NCI-H526 (cell line): ENCODE measurements at places on chromosomes 16 and 17.
A peak's percentile ranks its signal among the peaks of the same experiment; 100 is the strongest.

GRCh38 chr16:88295671-88296436 is 86.9 kb upstream of the ZNF469 start:
- DNase-seq: no peak

DNA sequence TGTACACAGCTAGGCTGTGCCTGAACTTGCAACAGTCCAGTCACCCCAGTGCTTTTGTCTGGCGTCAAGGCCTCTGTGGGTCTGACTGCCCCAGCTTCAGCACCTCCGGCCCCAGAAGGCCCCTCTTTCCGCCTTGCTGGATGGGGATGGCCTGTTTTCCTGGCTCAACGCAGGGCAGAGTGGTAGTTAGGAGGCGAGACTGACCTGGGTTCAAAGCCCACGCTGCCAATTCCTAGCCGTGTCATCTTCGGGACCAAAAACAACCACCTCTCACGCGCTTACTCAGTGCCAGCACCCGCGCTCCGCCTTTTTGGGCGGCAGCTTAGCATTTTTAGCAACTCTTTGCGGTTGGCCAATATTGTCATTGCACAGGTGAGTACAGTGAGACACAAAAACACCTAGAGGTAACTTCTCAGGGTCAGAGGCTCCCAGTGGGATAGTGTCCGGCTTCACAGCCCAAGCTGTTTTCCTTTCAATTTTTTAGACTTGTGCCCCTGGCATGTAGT is 4.6 kb downstream of the MYBBP1A start:
- no peak for DNase-seq

- DNase-seq: peak; percentile 1
Measured at GRCh38 chr17:12545877-12546513, 119.7 kb upstream of the MYOCD start.

- DNase-seq: no peak
Measured at GRCh38 chr16:81933361-81933760, 77.9 kb downstream of the SDR42E1 start.

GRCh38 chr16:81790830-81791435 is 11.8 kb downstream of the PLCG2 start:
- no peak for DNase-seq

DNA sequence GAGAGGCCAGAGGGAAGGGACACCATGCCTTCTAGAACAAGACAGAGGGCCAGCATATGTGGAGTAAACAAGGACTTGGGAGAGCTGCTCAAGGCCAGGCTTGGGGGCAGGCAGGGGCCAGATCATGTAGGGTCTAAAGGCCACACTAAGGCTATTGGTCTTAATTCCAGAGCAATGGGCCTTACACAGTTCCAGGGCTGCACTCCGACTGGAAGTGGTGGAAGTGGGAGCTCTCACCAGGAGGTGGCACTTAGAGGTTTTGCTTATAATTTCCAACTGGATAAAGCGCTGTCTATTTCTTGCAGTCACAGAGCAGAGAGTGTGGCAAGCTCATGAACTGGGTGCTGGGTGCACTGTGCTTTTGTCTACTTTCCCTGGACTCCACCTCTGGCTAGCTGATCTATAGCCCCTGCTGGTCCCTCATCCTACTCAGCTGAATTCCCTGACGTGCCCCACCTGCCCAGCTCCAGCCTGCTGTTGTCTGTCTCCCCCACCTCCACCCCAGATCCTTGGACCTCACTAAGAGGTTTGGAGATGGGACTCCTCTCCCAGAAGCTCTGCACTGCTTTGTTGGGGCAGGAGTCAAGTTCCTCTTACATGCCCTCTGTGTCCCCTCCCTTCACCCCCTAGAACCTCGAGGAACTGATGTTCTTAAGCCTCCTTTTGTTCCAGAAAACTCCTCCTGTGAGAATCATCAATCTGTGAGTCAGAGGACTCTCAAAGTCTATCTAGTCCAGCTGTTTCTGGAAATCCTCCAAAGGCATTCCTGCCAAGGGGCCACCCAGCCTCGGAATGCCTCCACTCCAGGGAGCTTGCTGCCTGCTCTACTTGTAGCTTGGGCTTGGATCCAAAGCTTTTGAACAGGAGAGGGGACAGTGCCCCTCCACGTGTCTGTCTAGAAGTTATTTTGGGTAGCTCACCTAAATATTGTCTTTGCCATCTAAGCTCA is 48.1 kb upstream of the KSR1 start:
- DNase-seq: peak; percentile 10

DNA sequence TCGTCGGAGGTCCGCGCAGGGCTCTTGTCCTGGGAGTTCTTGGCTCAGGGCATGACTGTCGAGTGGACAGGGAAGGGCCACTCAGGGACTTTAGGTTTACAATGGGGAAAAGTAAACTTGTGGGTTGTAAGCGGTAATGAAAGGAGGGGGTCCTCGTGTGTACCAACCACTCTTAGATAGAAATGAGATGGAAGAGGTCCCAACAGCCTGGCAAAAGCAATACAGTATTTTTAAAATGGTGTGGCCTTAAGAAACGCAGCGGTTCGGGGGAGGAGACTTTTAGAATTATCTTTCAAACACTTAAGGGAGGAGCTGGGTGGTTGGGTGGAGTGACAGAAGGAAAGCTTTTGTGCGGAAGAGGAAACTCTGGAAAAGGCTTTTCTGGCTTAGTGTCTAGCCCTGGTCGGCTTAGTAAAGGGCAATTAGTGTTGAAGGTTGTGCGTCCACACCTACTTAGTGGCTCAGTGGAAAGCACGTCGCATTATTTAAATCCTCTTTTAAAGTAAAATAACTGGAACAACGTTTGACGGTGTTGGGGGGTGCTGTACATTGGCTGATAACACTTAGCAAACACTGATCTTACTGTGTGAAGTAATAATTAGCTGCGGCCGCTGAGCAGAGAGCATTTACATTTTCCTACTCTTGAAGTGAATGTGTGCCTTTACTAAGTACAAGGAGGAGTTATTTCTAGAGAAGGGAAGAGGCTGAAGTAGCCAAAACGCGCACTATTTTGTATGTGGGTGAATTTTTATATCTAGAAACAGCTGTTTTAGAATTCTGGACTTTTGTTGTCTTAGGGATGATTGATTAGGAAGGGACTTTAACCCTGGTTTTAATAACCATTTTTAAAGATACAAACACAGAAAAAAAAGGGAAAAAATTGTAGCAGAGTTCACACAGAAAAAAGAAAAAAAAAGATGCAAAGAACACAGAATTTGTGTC is 1.0 kb downstream of the WSB1 start:
- DNase-seq: peak; percentile 59

DNA sequence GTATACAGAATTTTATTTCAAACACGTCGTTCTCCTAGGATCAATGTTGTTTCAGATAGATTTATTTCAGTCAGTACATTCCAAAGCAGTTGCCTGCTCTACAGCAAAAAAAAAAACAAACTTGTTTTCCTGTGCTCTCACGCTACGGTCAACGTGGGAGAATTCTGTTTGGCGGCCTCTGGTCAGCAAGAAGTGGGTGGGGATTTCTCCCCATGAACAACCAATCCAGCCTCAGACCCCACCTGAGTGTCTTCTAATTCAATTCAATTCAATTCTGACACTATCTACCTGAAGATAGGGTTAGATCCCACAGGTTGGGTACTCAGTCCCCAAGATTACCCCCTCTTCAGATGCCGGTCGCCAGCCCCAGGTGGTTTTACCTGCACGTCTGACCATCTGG is 22.1 kb downstream of the C17orf58 start:
- DNase-seq: no peak

GRCh38 chr16:24766057-24766456 is 36.6 kb downstream of the TNRC6A start:
- no peak for DNase-seq

DNA sequence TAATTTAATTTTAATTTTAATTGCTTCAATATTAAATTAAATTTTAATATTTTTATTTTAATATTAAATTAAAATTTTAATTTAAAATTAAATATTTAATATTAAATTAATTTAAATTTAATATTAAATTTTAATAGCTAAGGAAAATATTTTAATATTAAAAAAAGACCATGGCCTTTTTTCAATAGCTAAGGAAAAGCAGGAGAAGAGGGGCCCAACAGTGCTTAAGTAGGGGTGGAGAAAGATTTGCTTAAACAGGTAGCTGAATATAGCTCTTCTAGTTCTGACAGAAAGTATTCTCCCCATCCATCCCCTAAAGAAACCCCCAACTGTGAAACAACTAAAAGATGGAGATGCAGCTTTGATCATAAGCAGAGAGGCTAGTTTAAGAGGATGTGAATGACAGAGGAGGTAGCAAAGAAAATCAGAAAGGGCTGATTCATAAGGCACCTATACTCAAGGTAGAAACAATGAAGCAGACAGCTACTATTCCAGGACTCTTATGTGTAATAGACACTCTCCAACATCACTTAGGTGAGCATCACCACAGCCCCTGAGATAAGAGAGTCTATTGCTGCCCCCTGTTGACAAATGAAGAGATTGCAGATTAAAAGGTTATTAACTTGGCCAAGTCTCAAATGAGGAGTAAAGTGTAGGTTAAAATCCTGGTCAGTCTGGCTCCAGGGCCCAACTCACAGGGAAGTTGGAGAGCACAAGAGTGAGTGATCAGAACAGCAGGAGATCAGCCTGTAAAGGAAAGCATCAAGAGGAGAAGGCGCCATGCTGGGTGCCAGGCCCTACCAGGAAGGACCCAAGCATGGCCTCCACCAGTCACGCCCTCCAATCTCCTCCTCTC is 7.8 kb upstream of the RNASEK start:
- peak; percentile 66 for DNase-seq

GRCh38 chr16:85090181-85090580 is 22.1 kb downstream of the CIBAR2 start:
- DNase-seq: no peak

- no peak for DNase-seq
Measured at GRCh38 chr17:19531780-19532501, 1.7 kb upstream of the SLC47A1 start.

- DNase-seq: no peak
Measured at GRCh38 chr17:17086585-17086984, 44.3 kb downstream of the MPRIP start.

DNA sequence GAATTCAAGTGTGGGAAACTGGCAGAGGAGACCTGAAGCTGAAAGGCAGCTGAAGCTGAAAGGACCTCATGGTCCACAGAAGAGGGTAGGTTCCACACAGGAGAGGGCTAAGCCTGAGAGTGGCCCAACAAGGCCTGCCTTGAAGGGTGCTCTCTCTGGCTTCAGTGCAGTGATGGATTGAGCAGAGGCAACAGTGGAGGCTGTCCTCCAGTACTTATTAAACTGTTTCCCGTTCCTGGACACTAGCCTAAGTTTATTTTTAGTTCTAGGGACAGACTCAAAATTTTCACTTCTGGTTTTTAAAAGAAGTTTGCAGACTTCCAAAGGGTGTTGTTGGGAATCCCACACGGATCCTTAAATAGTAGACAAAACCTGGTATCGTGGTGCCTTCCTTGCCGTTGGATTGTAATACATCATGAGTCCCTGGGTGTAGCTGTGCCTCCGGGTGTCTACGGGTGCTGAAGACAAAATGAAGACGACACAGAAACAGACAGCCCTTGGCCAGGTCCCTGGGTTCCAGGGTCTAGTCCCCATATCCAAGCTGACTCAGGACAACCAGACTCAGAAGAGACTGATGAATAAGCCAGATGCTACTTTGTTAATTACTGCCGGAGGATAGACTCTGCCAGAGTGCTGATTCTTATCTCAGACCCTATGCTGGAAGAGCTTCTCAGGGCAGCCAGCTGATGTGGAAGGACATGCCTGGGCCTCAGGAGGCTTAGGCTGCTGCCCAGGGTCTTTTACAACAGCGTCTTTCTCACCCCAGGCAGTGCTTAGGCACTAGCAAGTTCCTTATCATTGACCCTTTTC is 7.1 kb upstream of the CMTM4 start:
- DNase-seq: peak; percentile 6

DNA sequence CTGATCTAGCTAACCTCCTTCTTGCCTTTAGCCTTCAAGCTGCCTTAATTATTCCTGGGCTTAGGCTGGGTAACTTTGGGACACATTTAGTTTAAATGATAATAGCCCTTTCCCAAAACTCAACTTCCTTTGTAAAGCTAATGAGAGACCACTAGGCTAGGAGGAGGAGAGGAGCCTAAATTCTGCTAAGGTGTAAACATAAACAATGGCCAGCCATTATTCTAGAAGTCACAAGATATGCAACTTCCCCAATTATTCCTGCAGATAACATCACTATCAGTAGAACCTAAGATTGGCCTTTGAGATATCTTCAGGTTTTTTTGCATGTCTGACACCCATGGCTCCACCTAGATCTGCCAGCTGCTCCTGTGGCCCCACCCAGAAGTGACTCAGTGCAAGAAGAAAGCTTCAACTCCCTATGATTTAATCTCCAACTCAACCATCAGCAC is 131.2 kb upstream of the FAM20A start:
- no peak for DNase-seq

GRCh38 chr17:63705657-63706056 is 5.7 kb upstream of the LIMD2 start:
- DNase-seq: no peak

DNA sequence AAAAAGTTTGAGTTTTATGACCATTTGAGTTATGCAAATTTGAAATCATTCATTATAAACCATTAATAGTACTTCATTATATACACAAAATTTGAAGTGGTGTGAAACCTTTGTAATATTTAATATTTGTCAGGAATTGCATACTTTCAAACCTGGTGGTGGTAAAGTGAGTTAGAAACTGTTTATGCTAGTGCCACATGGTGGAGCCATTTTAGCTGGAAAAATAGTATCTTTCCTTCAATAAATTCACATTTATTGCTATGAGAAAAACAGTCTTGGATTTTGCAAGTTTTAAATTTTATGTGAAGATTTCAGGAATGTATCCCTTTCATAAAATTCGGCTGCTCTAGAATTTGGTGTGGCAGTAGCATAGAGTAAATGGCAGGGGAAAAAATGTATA is 7.3 kb upstream of the BLMH start:
- DNase-seq: no peak

DNA sequence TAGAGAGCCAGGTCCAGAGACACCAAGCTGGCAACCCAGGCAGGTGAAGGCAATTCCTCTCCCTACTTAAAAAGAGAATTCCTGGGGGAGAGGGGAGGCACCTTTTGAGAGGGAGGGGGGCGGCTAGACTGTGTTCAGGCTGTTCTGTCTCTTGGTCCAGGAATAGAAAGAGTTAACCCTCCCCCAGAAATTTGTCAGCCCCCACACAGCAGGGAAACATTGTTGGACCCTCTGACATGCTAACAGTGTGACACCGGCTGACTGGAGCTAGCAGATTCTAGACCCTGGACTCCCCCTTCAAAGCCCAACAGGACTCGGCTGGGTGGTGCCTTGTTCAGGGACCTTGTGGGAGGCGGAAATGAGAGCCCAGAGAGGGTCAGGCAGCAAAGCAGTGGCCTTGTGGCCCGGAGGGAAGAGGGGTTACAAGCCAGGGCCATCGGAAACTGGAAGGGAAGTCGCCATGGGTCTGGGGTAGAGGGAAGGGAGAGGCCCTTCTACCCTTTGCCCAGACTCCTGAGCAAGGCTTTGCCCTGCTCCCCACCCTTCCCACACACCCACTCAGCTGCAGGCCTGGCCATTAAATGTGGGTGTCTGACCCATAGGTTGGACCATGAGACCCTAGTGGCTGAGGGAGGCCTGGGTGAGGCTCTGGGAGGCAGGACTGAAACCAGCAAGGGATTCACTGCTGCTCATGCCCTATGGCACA is 44.6 kb downstream of the RAI1 start:
- DNase-seq: no peak

- DNase-seq: no peak
Measured at GRCh38 chr17:79338152-79338551, 263.5 kb downstream of the ENGASE start.

GRCh38 chr17:70028978-70029767 is 45.9 kb upstream of the KCNJ16 start:
- DNase-seq: no peak

GRCh38 chr16:85563515-85564276 is 49.4 kb upstream of the GSE1 start:
- no peak for DNase-seq
